ENCODE measurements at places on chromosomes 2 and 18. TPM values are rescaled to one million over a fixed set of nuclear protein-coding genes. Genes with fewer than 3 reads are reported as not detected.

DNA sequence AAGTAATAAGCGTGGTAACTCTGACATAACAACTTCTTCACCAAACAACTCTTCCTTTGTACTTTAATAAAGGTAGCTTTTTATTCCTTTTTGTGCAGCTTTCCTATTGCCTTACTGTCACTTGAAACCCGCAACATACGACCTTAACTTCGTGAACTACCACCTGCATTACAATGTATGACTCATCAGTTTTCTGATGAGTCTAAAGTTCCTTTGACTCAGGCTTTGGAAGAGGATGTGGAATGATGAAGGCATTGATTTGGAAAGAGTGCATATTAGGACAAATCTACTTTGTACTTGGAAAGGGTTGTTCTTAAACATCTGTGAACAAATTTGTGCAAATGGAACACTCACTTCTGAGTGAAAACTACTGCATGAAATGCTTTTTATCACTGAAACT lies 1012.1 kb downstream of the TMEM182 start:
- H3K27me3 ChIP-seq, result no peaks in the 10 kb centered on the region
- H3K27ac ChIP-seq, result no peak overlapping the region
- H3K4me3 ChIP-seq, result no peak overlapping the region
- no peaks in the 10 kb centered on the region for H3K36me3 ChIP-seq

DNA sequence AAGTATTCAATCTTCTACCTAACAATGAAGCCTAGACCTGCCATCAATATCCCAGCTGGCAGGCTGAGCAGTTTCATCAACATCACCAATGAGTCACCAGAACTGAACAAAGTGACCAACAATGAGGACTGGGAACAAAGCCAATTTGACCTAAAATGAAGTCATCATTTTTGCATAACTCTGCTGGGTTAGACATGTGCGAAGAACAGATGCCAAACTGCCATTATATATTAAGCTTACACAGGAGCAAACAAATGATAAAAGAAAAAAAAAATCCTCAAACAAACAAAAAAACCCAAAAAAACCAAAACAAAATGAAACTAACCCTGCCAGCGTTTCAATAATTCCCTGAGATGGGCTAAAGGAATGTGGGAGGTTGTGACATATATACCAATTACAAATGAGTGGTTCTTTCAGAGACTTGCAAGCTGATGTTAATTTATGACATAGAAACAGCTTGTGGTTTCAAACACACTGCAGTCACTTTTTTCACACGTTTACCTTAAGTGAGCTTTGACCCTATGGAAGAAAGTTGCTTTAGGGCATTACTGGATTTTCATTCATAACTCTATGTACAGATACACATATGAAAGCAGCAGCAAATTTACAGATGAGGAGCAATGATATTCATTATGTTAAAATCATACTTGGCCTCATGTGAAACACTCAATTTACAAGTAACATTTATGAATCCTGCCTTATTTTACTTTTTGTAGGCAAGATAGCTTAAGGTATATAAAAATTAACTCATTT lies 56.9 kb upstream of the CCDC141 start:
- H3K27ac ChIP-seq, result peak overlapping the region; percentile 5
- no peaks in the 10 kb centered on the region for H3K4me1 ChIP-seq
- H3K4me3 ChIP-seq, result no peak overlapping the region
- H3K36me3 ChIP-seq, result peaks cover 50% of the 10 kb centered on the region
- DNase-seq, result peak; percentile 51
- H3K27me3 ChIP-seq, result no peaks in the 10 kb centered on the region

DNA sequence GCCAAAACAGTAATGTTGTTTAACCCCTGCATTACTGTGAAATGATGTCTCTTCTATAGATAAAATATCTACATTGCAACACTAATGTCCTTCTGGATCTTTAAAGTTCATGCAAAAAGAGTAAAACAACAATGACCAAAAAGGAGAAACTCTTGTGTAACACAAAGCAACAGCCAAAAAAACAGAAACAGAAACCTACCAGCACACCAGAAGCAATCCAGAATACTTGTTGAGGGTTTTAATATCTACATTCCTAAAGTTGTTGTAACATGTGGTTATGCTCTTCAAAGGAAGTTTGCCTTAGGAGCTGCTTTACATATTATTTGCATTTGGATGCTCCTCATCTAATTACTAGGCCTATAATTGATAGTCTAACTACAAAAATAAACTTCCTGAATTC lies 157.2 kb downstream of the BABAM2 start:
- no peaks in the 10 kb centered on the region for H3K27me3 ChIP-seq
- DNase-seq, result no peak
- no peak overlapping the region for H3K27ac ChIP-seq
- no peak overlapping the region for H3K4me3 ChIP-seq

SAG gene
- polyA plus RNA-seq, result not detected

KCNJ3 gene
- polyA plus RNA-seq, result 0.42 TPM

All from heart left ventricle (tissue), 16 donors.